ENCODE measurements at places on chromosomes 7 and 10. TPM values are rescaled to one million over a fixed set of nuclear protein-coding genes. Genes with fewer than 3 reads are reported as not detected.

The HOXA2 gene
- 0.39 TPM for total RNA-seq

The MPP7 gene
- under 0.01 TPM for total RNA-seq

The CHAT gene
- not detected for total RNA-seq

The DKK1 gene
- 92.1 TPM for total RNA-seq

The ELMO1 gene
- 1.4 TPM for total RNA-seq

The GPRIN2 gene
- not detected for total RNA-seq

The SLC16A12 gene
- under 0.01 TPM for total RNA-seq

The CTAGE15 gene
- total RNA-seq, result not detected

The TMEM236 gene
- total RNA-seq, result under 0.01 TPM

The ANKRD7 gene
- total RNA-seq, result 0.39 TPM

The CYP2W1 gene
- total RNA-seq, result not detected

The PLXNA4 gene
- total RNA-seq, result 2.2 TPM

The HOXA3 gene
- total RNA-seq, result 6.1 TPM

The NOBOX gene
- not detected for total RNA-seq

The SMKR1 gene
- total RNA-seq, result 0.59 TPM

The MNX1 gene
- not detected for total RNA-seq

The FAM131B gene
- 1.6 TPM for total RNA-seq

The MUC12 gene
- not detected for total RNA-seq

The DPP6 gene
- total RNA-seq, result not detected

The FOXP2 gene
- 11.8 TPM for total RNA-seq

The PCDH15 gene
- total RNA-seq, result not detected

The SLC18A3 gene
- total RNA-seq, result not detected

The OR6V1 gene
- total RNA-seq, result not detected

The HSPA14 gene
- 17.2 TPM for total RNA-seq

The APBB1IP gene
- 12.9 TPM for total RNA-seq

The PTF1A gene
- total RNA-seq, result not detected
